ENCODE measurements at places on chromosomes 3 and 15. TPM values are rescaled to one million over a fixed set of nuclear protein-coding genes. Genes with fewer than 3 reads are reported as not detected.

Gene CTXN2
- not detected for total RNA-seq

Gene BFSP2
- not detected for total RNA-seq

Gene EXD1
- not detected for total RNA-seq

Gene CPLX3
- not detected for total RNA-seq

Gene METTL6
- total RNA-seq: 18.7 TPM

DNA sequence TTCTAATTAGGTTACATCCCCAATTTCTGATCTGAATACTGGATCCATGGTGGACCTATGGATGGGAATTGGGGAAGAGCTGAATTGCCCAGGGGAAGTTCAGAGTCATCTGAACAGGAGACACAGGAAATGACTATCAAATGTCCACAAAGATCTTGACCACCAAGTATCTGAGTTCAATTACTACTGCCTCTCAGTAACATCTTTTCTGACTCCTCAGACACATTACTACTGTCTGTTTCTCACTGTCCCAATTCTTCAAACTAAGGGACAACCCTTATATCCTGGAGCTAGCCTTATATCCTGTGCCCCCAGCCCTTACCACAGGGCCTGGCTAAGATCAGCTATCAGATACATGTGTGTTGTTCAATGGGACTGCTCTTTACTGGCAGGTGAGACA is 10.1 kb upstream of the IREB2 start:
- no peak overlapping the region for H3K4me3 ChIP-seq
- no peaks in the 10 kb centered on the region for H3K4me1 ChIP-seq
- no peak overlapping the region for H3K27ac ChIP-seq
- DNase-seq: no peak

Gene TEX55
- total RNA-seq: not detected

Gene HYPK
- 12.0 TPM for total RNA-seq

GRCh38 chr3:15241341-15241740 is 35.3 kb downstream of the CAPN7 start:
- peaks cover 40% of the 10 kb centered on the region for H3K36me3 ChIP-seq
- DNase-seq: no peak
- H3K4me1 ChIP-seq: no peaks in the 10 kb centered on the region
- no peak overlapping the region for H3K27ac ChIP-seq

DNA sequence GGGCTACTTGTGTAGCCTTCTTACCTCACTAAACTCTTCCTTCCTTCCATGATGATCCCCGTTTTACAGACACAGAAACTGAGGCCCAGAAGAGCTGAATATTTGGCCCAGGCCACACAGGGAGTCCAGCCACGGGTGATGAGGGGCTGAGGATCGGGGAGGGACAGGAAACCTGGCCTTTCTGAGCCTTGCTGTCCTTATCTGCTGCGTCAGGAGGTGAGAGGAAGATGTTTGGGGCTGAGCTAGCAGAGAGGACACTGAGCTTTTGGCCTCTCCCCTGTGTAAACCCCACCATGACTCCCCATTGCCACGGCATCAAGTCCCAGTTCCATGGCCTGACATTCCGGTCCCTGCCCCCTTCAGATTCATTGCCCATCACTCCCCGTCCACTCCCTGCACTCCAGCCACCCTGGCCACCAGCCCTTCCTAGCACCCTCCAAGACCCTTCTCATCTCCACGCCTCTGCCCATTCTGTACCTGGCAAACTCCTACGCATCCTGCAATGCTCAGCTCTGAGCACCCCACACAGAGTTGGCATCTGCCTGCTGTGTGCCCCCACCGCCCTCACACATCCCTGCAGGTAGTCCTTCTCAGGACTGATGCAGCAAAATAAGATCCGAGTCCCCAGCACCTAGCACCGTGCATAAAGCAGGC is 103.0 kb downstream of the FBLN2 start:
- H3K27me3 ChIP-seq: peaks cover 6% of the 10 kb centered on the region
- H3K27ac ChIP-seq: no peak overlapping the region
- H3K36me3 ChIP-seq: no peaks in the 10 kb centered on the region

GRCh38 chr3:21256932-21257331 is 494.1 kb downstream of the ZNF385D start:
- DNase-seq: no peak
- no peak overlapping the region for H3K27ac ChIP-seq
- no peaks in the 10 kb centered on the region for H3K27me3 ChIP-seq
- no peaks in the 10 kb centered on the region for H3K36me3 ChIP-seq

Gene CNBP
- total RNA-seq: 417 TPM

DNA sequence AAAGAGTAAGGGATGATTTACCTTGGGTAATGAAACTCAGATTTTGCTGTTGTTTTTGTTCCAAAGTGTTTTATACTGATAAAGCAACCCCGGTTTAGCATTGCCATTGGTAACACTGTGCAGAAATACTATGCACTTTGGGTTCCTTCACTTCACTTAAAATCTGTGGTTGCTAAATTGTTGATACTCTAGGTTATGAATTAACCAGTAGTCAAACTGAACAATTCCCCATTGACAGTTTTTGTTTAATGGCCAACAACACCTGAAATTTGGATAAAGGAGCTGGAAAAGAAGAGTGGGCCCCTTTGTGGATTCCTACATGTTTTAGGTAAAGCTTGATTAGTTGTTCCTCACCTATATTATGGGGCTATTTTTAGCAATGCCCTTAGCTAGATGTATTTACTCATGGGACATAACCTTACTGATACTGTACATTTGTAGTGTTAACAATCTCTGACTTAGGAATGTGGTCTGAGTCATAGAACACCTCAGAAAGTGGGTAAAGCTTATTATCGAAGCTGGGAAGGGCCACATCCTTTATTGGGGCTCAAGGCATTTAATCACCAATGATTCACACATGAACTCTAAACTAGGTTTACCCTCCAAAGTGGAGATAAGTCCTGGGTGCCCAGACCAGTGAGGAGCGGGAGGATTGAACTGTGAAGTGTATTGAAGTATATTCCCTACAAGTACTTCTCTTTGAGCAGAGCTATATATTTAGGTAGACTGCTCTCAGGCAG is 29.5 kb upstream of the THRB start:
- H3K27ac ChIP-seq: no peak overlapping the region
- H3K36me3 ChIP-seq: no peaks in the 10 kb centered on the region
- H3K27me3 ChIP-seq: no peaks in the 10 kb centered on the region
- no peak overlapping the region for H3K4me3 ChIP-seq

Gene TASOR
- total RNA-seq: 71.8 TPM

DNA sequence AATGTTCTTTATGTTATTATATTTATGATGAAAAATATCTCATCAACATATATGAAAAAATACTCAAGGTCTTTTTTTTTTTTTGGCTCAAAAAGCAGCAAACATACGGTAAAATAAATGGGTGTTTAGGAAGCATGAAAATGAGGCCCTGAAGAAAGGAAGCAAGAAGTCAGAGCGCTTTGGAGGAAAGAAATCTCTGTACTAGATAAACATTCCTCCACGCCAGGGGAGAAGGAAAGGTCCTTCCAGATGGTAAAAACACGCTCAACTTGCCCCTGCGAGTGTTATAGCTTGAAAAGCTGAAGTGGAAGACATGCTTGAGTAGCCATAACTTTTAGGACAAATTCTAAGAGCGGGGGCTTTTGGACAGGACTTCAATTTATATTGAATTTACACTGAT is 52.9 kb downstream of the FEM1B start:
- H3K4me3 ChIP-seq: no peak overlapping the region
- peaks cover 9% of the 10 kb centered on the region for H3K4me1 ChIP-seq
- H3K27ac ChIP-seq: no peak overlapping the region
- no peak for DNase-seq

Gene SYNPR
- 0.58 TPM for total RNA-seq

Gene SLC22A13
- total RNA-seq: 0.29 TPM

Gene COMMD4
- total RNA-seq: 73.0 TPM

All from esophagus muscularis mucosa (tissue), 4 donors.